ENCODE measurements at places on chromosomes 12 and 14.

DNA sequence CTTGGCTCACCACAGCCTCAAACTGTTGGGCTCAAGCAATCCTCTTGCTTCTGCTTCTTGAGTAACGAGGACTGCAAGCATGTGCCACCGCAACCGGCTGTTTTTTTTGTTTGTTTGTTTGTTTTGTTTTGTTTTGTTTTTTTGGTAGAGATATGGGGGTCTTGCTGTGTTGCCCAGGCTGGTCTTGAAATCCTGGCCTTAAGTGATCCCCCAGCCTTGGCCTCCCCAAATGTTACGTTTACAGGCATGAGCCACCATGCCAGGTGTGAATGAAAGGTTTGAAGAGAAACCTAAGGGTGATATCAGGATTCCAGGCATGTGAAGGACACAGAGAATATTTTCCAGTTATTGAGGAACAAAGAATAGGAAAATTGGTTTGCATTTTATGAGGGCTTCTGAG, 45.0 kb downstream of the ANO6 start:
- no peak for DNase-seq

GRCh38 chr12:93113317-93114006, 184.4 kb upstream of the EEA1 start:
- DNase-seq: no peak

- DNase-seq: peak; percentile 79
Measured at GRCh38 chr12:116599285-116600136, 40.3 kb downstream of the MAP1LC3B2 start.

DNA sequence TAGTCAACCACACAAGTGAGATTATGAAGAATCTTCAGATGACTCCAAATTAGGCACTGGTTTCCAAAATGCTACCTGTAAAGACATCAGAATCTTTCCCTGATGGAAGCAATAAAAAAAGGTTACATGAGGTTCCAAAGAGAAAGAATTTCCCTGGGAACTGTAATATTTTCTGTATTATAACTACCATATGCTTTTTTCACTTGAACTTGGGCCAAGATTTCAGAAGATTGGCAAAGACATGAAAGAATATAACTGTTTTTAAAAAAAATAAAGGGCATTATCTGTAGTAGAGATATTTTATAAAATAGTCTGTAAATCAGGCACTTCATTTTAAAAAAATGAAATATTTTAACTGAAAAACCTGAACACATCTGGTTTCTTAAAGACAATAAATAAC, 12.9 kb downstream of the HECTD1 start:
- DNase-seq: no peak

DNA sequence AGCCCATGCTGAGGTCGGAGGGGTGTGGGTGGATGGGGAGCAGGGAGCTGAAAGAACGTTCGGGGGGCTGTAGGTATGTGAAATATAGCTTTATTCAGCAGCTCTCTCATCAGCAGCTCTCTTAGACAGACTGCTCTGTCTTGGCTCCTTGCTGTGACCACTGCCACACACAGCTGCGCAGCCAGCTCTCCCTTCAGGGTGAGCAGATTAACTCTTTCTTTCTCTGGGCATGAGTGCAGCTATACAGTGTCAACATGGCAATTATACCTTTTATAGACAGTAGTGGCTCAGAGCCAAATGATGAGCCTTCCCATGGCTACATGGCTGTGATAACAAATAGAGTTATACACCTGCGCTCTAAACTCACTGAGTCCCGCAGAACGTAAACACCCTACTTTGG, 137.7 kb upstream of the NEDD1 start:
- DNase-seq: no peak

DNA sequence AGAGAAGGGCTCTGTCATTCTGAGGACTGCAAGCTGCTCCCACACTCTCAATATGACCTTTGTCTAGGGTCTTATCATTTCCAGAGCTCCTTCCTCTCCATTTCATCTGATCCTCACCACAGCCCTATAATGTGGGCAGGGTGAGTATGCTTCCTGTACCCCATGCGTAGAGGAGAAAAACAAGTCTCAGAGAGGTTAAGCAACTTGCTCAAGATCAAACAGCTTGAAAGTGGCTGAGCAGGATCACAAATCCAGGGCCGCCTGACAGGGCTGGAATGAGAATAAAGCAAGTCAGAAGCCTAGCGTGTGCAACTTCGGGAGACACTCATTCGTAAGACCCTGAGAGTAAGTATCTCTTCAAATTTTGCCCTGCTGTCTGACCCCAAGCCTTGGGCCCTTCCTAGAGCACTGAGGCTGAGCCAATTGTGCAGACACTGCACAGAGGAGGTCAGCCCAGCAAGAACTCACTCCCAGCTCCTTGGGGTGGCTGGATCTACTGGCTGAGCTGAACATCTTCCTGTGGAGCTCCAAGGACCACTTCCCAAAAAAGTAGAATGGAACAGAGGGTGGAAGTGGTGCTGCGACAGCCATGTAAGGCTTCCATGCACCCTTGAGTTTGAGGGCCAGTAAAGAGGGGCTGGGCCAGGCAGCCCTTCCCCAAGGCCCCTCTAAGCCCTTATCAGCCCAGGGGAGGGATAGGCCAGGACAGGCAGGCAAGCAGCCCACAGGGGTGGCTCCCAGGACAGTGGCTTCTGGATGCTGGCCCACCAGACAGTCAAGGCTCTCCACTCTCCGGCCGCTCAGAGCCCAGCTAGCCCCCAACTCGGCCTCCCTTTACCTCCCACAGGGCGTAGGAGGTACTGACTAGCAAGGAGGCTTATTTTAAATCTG, 10.5 kb downstream of the ZFP36L1 start:
- peak; percentile 66 for DNase-seq

DNA sequence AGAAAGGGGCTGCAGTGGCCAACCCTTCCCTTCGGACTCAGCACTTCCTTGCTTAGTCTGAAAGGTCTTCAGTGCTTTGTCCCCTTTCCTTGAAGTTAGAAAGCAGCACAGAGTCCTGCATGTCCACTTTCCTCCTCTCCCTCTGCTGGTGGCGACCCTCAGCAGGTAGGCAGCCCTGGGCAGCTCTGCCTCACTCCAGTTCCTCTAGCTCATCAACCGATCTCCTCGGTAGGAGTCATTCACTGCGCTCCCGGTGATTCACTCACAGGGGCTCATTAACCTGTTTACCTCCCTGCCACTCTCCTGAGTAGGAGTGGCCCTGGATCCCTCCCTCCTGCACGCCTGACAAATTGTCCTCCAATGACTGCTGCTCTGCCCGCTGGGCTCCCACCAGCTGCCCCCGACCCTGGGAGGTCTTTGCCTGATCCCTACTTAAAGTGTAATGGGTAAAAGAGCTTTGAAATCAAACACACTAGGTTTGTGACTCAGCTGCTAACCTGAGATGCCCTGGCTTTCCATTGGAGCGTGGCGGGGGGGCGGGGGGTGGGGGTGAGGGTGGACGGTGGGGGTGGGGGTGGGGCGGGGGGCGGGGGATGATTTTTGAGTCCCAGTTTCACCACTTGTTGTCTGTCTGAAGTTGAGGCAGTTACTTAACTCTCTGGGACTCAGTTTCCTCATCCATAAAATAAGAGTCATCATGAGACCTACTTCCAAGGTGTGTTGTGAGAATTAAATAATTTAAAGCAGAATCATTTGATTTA, 4.2 kb downstream of the SCNN1A start:
- no peak for DNase-seq

DNA sequence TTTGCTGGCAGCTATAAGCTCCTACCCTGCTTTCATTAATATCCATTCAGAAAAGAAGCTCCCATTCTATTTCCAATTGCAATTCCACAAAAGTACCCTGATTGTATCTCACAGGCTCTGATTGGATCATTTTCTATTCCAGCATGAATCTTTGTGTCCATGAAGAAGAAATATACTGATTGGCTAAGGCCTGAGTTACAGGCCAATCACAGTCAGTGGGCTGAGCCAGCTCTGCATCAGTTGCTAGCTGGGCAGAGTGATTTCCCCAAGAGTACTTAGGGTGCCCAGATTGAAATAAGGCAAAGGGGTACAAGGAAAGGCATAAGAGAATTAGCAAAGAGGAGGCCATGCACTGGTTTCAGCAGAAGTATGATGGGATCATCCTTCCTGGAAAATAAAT, 14.4 kb downstream of the ART4 start:
- no peak for DNase-seq

- peak; percentile 13 for DNase-seq
Measured at GRCh38 chr12:49948866-49949845, 1.4 kb upstream of the AQP2 start.

Data from activated T-cell treated with anti-CD3 and anti-CD28 coated beads, Interleukin-2, amount 50 U/mL, for 24 hours (primary cell).